ENCODE measurements at places on chromosomes 6 and 20.

DNA sequence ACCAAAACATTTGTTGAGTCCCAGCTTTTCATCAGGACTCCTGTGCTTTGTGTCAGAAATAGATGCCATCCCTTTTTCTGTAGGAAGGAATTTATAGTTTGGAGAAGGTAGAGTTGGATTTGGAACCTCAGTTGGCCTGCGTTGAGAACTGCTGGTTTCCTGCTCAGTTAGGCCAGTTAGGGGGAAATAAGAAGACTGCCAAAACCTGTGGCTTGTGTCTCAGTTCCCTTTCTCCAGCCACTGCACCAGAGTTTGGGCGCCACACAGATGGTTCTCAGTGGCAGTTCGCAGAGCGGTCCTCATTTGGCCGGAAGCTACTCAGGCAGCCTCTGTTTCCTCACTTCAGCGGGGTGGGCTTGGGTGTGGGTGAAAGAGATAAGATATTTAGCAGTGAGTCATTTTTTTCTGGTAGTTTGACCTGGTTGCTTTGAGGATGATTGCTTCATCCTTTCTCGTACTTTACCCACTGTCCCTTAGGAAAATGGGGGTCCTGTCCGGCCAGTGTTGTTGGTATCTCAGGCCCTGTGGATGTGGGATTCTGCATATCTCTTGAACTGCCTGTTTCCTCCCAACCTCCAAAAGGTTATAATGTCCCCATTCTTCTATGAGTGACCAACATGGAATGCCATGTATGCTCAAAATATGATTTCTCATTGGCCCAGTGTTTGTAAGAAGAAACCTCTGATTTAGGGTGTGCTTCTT is 53.7 kb downstream of the JARID2 start:
- DNase-seq: no peak

- no peak for DNase-seq
Measured at GRCh38 chr6:95288251-95288650, 289.1 kb upstream of the MANEA start.

GRCh38 chr6:113819169-113819830 is 37.8 kb upstream of the MARCKS start:
- DNase-seq: no peak

DNA sequence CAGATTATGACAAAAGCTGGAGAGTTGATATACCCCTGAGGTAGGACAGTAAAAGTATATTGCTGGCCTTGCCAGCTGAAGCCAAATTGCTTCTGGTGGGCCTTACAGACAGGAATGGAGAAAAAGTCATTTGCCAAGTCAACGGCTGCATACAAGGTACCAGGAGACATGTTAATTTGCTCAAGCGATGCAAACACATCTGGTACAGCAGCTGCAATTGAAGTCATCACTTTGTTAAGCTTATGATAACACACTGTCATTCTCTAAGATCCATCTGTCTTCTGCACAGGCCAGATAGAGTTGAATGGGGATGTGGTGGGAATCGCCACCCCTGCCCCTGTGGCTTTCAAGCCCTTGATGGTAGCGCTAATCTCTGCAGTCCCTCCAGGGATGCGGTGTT is 40.4 kb upstream of the POPDC3 start:
- no peak for DNase-seq

- DNase-seq: no peak
Measured at GRCh38 chr6:166417285-166417691, 34.5 kb upstream of the MPC1 start.

DNA sequence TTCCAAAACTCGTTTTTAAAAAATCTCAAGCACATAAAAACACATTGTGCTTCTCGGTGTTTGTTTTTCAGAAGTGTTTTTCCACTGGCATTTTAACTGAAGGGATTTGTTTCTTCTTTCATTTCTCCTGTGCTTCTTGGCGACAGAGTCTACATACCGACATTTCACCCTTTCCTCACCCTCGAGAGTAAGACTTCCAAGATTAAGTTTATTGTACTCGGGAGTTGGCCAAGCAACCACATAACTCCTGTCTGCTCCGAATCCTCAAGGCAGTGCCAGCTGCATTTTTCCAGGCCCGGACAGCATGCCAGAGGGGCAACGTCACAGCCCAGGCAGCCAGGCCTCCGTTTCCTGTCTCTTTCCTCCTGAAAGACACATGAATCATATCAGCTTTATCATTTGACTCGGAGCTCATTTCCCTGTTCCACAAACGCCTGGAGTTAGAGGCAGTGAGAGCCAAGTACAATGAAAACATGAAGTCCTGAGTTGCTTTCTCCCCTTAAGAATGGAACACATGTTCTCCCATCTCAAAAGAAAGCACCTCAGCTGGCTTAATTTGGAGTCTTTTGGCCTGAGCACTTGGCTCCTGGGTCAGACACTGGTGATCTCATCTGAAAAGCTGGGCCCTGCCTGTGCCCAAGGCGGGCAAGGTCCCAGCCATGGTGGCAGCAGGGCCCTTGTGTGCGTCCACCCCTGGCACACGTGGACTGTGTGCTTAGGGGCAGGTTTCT is 23.2 kb upstream of the FAM50B start:
- no peak for DNase-seq

- no peak for DNase-seq
Measured at GRCh38 chr6:36984581-36985416, 1.2 kb downstream of the MTCH1 start.

DNA sequence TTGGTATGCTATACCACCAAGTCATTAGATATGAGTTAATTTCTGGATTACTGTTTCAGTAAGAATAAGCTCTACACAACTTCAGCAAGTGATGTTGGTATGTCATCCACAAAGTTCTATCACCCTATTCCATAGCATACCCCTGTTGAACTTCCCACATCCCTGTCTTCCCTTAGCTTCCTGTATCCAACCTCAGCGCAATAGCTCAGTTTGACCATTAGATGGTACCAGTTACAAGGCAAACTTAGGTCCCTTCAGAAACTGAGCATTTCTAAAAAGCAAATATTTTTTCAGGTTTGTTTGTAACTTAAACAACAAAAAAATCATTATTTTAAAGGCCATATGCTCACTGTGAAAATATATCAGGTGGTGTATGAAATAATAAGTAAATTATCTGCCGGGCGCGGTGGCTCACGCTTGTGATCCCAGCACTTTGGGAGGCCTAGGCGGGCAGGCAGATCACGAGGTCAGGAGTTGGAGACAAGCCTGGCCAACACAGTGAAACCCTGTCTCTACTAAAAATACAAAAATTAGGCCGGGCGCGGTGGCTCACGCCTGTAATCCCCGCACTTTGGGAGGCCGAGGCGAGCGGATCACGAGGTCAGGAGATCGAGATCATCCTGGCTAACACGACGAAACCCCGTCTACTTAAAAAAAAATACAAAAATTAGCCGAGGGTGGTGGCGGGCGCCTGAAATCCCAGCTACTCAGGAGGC is 8.8 kb upstream of the MOG start:
- no peak for DNase-seq

GRCh38 chr6:25487012-25487411 is 165.0 kb upstream of the SCGN start:
- no peak for DNase-seq

DNA sequence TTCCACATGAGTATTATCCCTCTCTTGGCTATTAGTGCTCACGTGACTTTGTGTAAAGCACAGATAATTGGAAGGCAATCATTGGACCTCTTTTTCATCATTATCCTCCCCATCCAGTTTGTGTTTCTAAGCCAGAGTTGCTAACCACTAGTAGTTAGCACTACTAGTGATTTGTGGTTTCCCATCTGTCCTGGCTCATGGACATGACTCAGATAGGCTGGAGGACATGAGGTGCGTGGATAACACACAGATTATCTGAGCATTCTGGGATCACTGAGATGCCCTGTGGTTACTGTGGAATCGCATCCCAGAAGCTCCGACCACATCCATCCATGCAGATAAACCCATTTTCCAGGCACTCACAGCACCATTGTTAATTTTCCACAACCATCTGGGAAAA is 123.8 kb upstream of the NAA20 start:
- no peak for DNase-seq

DNA sequence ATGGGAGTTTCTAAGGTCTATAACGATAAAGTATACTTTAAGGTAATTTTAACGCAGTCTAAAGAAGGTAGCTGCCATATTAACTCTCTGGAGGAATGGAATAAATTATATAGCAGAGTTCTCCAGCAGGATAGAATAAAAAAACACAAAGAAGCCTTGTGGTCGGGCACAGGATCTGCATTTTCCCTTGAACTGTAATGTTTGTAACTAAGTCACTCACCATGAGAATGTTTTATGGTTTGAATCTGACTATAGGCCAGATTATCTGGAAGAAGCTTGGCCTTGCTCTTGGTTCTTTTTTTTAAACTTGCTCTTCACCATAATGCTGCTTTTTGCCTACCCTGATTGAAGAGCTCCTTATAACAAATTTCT is 238.8 kb upstream of the NOX3 start:
- no peak for DNase-seq

DNA sequence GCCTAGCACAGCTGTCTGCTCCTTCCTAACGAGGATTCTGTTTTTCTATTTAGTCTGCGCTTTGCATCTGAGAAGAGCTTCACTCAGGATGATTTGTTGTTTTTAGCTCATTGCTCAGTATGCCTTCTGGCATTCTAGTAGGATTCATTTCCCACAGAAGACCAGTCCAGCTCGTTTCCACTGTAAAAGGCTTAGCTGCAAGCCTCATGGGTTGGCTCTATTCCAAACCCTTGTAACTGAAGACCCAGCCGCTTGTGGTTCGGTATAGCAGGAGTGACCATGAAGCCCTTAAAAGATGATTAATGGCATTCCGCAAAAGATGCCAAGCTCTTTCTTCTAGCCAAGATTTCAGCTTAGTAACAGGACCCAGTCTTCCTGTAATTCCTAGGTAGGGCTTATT is 7.2 kb downstream of the ADGRF1 start:
- DNase-seq: no peak

- DNase-seq: no peak
Measured at GRCh38 chr20:15240801-15241200, 903.4 kb upstream of the FLRT3 start.

DNA sequence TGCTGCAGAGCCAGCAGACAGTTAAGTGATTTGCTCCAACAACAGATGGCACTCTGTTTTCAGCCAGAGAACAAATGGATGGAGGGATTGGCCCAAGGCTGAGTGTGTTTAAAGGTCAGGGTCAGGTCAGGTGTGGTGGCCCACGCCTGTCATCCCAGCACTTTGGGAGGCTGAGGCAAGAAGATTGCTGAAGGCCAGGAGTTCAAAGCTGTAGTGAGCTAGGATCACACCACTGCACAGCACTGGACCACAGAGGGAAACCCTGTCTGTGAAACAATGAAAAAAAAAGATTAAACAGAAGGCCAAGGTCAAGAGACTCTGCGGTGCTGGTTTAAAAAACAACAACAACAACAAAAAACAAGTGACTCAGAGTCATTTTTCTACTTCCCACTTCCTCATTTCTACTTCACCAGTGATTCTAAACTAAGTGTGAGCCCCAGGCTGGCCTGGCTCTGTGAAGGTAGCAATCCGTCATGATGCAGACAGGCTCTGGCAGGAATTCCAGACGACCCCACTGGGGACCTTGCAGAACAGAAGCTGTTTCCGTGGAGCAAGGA is 42.5 kb upstream of the ARMC2 start:
- DNase-seq: no peak

GRCh38 chr20:15200147-15200565 is 862.7 kb upstream of the FLRT3 start:
- no peak for DNase-seq

- DNase-seq: no peak
Measured at GRCh38 chr6:56238352-56238751, 9.0 kb downstream of the COL21A1 start.

GRCh38 chr6:4941782-4942672 is 61.8 kb downstream of the RPP40 start:
- no peak for DNase-seq

GRCh38 chr6:124882579-124883393 is 79.5 kb upstream of the RNF217 start:
- DNase-seq: no peak

- no peak for DNase-seq
Measured at GRCh38 chr6:120447605-120448004, 886.7 kb downstream of the TBC1D32 start.

DNA sequence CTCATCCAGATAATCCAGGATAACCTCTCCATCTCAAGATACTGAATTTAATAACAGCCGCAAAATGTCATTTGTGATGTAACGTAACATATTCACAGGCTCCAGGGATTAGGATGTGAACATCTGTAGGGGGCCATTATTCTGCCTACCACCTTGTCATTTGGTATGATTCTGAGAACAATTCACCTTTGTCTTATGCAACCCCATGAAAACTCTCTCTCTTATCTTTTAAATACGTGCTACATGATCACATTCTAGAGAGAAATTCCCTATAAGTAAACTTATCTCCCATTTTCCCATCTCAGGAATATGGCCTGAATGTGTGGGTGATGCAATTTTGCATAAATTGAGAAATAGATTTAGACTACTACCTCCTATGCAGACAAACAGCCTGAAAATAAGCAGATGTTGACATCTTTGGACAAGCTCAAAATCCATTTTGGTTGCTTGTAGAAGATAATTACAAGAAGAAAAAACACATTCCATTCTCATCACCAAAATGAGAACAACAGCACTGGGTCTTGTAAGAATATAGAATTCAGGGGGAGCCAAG is 255.4 kb upstream of the STXBP5 start:
- DNase-seq: no peak

GRCh38 chr6:26003102-26003694 is 40.6 kb downstream of the TRIM38 start:
- no peak for DNase-seq

GRCh38 chr20:21339499-21339898 is 36.4 kb downstream of the XRN2 start:
- DNase-seq: no peak

DNA sequence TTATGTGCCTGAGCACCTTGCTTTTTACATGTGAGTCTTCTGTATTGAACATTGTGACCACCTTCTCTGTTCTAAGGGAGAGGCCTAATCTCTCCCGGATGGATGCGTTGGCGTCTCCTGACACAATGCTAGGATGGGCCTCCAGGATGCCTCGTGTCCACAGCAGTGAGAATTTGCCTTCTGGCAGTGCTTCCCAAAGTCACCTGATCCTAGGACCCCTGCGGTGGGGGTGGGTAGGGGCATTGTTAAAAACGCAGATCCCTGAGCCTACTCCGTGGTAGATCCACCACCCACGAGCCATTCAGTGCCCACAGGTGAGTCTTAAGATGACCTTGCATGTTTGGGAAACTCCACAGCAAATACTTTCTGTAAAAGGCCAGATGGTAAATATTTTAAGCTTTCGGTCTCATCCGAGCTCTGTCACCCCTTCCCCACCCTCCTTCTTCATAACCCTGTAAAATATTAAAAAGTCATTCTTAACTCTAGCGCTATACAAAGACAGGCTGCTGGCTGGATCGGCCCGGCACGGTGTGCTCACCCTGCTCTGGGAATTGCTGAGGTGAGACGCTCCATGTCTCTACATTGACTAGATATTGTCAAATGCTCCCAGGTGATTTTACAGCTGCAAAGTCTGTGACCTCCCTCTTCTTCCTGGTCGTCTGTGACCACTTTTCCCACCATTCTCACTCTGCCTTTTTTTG is 106.7 kb upstream of the IYD start:
- DNase-seq: no peak

- no peak for DNase-seq
Measured at GRCh38 chr6:156383059-156383458, 394.1 kb upstream of the ARID1B start.

- DNase-seq: no peak
Measured at GRCh38 chr6:36533321-36533720, 14.0 kb downstream of the STK38 start.

- no peak for DNase-seq
Measured at GRCh38 chr6:15430931-15431405, 185.1 kb downstream of the JARID2 start.
